ENCODE measurements at places on chromosomes 1 and 21.
A peak's percentile ranks its signal among the peaks of the same experiment; 100 is the strongest.

DNA sequence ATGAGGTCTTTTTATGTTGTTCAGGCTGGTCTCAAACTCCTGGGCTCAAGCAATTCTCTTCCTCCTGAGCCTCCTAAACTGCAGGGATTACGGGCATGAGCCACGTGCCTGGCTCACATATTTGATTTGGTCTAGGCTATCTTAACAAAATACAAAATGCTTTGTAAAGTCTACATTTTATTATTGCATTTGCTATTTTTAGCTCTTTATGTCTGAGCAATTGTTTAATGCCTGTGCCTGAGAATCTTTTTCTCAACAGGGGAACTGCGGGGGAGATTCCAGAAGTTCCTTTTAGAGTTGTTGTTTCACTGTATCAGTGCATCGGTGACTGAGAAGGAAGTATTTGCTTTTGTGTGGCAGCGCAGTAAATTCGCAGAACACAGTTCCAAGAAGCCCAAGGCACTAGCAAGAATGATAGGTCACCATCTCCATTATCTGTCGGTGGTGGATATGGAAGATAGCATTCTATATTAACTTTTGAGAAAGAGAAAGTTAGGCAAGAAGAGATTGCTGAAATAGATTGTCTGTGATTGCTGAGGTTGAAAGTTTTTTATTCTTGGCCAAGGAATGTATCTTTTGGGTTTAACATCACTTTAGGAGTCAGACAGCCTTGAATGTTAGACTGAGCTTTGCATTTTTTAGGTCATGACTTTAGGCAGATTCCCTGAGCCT, 167.3 kb downstream of the PDE4B start:
- no peak for DNase-seq

DNA sequence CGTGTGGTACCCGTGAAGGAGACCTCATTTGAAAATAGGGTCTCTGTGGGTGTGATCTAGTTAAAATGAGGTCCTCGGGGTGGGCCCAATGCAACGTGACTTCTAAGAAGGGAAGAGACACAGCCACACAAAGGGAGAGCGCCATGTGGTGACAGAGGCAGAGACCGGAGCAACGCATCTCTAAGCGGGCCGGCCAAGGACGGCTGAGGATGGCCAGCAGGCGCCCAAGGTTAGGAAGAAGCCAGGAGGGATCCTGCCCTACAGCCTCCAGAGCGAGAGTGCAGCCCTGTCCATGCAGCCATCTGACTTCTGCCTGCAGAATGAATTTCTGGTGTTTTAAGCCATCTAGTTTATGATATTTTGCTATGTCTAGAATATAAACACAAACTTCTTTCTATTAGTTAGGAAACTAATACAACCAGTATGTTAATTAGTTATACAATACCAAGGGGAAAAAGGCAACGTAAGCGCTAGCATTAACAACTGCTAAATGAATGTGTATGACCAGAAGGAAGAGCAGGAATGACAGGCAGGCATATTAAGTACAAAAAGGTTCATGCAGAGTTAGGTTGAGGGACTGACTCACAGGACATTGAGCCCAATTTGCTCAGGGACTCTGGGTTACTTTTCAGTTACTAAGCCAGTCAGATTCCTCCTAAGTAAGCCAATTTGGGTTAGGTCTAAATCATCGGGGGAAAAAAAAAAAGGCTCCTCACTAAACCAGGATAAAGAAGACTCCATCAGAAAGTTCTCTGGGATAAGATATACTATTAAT, 4.1 kb downstream of the CEP104 start:
- no peak for DNase-seq

DNA sequence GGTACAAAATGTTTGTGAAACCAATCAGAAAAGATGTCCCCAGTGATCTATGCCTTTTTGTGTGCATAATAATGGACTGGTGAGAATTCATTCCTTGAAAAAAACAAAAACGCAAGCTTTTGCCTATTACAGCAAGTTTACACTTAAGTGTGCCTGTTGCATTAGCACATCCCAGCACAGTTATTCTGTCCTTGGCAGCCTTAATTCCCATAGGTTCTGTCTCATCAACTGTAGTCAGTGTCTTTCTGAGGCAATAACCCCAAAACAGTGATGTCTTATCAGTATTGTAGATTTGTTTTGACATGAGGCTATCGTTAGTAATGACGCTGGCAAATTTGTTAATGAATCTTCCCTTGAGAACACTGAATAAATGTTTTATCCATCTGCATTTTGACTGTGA, 109.9 kb upstream of the KCTD3 start:
- DNase-seq, result no peak

GRCh38 chr1:23273450-23274133, 56.3 kb upstream of the HTR1D start:
- peak; percentile 11 for DNase-seq

- no peak for DNase-seq
These were observed 176.3 kb downstream of the LEPR start for GRCh38 chr1:65596768-65597167.

GRCh38 chr21:27043377-27043776, 76.5 kb upstream of the ADAMTS5 start:
- no peak for DNase-seq

GRCh38 chr1:29682919-29683295, 446.6 kb downstream of the PTPRU start:
- no peak for DNase-seq

DNA sequence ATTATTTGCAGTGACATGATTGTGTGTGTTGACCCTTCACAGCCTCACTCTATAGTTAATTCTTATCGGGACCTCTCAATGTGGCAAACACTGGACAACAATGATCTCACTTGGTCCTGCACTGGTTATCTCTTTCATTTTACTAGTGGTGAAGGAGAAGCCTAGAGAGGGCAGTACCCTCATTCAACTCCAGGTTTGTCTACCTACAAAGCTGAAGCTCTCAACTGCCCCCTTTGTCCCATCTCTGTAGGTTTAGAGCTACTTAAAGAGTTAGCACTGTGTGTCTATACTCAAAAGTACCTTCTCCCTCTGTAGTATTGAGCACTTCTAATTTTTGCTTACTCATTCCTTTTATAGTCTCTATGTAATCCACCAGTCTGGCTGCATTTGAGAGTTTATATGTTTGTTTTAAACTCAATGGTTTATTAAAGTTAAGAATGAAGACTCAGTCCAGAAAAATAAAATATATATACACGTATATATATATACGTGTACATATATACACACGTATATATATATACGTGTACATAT, 40.9 kb upstream of the BCL9 start:
- DNase-seq, result no peak

GRCh38 chr1:20248971-20249612, 41.6 kb upstream of the VWA5B1 start:
- DNase-seq, result no peak

DNA sequence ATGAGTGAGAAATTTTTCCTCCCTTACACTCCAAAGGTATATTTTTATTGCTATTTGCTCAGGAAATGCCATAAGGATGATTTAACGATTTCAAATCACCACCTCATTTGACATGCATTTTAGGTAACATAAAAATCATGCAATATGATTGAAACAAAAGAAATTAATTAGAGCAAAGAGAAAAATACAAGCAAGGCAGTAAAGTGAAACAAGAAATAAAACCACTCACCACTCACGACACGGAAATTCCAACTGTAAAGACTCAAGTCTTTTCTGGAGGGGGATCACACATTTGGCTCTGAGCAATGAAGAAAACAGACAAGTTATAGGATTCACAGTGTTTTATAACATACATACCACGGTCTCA, 86.8 kb upstream of the ARHGAP29 start:
- DNase-seq, result no peak

DNA sequence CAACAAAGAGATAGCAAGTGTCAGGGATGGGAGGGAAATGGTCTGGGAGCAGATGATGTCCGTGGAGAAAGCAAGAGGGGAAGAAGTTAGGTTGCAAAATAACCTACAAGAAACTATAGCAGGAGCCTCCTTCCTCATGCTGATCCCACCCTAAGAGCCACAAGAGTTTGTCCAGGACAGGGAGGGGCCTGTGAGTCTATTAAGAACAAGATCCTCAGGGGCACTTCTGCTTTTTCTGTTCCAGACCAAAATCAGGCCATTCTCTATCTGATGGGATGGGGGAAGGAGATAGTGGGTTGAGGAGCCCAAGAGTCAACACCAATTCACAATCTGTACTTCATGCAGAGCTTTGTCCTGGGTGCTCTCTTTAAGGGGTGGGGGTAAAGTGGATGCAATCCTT, 7.7 kb upstream of the ATP1A4 start:
- no peak for DNase-seq

DNA sequence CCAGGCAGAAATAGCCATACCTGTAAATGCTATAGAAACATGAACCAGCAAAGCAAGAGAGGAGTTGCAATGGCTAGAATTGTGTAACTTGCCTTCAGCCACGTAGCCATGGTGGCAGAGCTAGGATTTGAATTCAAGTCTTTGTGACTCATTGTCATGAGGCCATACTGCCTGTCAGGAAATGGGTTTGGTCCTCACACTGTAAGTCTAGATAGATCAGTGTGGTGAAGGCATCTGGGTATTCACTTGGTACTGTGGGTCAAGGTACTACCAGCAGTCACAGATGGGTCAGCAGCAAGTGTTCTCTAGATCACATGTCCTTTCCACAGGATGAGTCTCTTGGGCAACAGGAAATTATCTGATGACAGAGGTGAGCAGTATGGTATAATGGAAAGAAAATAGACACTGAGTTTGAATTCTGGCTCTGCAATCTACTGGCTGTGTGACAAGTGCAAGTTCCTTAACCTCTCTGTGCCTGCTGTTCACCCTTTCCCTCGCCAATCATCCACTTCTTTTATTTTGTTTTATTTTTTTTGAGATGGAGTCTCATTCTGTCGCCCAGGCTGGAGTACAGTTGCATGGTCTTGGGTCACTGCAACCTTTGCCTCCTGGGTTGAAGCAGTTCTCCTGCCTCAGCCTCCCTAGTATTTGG, 36.9 kb downstream of the FGGY start:
- no peak for DNase-seq

DNA sequence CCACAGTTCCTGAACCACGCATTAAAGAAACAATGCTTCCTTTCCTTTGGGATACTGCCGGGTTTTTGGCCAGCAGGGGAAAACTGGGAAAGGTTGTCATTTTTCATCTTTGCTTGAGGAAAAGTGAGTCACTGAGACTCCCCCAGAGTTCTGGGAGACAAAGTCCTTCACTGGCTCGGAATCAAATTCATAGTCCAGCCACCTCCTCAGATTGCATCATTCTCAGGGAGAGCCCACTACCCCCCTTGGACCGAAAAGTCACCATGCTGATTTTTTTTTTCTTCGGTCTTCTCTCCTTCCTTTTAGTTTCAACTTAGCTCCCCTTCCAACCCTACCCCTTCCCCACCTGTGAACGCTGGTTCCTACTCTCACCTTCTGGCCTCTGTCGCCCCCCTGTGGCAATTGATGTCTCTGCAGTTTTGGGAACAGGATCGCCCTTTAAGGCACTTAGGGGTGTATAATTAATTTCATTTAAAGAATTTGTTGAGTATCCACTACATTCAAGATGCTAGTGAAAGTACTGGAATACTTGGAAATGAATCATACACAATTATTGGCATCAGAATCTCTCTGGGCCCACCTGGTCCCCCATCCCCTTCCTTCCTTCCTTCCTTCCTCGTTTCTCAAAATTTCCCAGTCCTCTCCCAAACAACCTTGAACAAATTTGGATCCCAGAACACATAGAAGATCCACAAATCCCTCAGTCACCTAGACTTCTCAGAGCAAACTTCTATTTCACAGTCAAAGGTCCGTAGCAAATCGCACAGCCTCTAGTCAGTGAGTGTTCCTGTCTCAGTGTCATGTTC, 6.9 kb downstream of the ACKR1 start:
- DNase-seq, result peak; percentile 45

GRCh38 chr1:31712630-31713029, 8.8 kb upstream of the COL16A1 start:
- DNase-seq, result no peak

DNA sequence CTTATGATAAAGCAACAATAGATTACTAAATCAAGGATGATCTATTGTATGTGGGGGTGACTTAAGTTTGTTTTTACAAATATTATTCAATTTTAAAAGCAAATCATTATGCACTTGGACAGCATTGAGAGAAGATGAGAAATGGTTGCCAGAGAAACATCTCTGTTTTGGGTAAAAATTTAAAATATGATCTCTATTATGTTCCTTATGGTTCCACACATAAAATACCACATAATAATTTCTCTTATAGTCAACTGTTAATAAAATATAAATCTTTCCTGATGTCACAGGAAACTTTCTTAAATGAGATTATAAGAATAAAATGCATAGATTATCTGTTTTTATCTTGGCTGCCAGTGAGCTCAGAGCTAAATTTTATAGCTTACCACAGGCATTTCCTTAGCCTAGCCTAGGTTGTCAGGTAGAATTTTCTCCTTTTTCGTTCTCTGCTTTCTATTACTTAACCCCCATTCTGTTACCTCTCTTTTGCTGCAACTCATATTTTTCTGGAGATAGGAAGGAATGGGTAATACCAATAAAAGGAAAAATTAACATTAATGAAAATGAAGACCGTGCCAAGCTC, 109.7 kb downstream of the TGFB2 start:
- no peak for DNase-seq

Data from COLO829 (cell line).